Activated CD4-positive, alpha-beta T cell treated with anti-CD3 and anti-CD28 coated beads for 48 hours (primary cell): ENCODE measurements at places on chromosomes 7 and 10.

DNA sequence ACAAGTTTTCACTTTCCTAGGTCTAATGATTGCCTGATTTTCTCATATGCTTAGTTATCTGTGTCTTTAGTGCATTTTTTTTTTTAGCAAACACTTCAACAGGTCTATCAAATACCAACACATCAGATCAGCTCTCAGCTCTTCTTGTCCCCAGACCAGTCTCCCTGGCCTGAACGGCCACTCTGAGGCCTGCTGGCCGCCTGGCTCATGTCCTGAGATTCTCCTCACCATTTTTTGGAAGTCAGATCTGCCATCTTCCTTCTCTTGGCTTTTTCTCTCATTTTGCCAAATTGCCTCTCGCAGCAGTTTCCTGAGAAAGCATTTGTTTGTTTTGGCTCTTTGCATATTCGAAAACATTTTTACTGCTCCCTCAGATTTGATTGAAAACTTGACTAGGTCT, 29.3 kb downstream of the PPP2R2D start:
- DNase-seq, result no peak

DNA sequence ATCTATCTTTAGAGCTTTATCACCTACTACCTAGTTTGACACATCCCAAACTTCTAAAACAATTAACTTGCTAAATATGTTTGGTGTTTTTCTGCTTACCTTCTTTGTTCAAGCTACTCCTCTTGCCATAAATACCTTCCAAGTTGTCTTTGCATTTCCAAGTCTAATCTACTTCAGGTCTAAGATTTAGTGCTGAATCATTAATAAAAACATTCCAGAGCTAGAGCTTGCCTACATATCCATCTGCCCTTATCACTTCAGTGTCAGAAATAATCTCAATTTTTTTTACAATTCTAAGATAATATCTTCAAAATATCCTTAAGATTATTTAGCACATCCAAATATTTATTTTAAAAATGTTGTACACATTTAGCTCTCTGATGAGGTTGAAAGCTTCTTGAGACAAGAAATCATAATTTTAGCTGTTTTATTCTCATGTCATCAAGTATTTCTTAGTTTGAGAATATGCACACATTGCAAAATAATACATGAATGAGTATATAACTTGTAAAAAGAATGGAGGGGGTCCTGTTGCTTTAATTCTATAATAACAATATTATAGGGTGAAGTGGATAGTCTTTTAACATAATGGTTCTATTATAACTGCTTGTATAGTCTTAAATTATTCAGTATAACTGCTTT, 466.3 kb downstream of the SEMA3D start:
- DNase-seq, result no peak

DNA sequence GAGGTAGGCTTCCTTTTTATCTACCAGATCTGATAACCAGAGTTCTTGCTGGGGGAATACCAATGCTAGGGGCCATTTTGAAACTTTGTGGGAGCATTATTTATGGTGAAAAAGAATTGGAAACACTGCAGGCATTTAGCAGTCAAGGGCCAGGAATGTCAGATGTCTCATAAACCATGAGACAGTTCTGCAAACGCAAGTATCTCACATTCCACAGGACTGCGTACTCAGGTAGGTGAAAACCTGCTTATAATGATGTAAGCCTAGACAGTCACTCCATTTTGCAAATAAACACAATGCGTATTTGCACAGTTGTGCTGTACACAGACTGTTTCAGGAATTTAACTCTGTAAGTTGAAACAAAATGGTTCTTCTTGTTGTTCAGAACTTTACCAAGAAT, 33.9 kb downstream of the ECHDC3 start:
- no peak for DNase-seq

DNA sequence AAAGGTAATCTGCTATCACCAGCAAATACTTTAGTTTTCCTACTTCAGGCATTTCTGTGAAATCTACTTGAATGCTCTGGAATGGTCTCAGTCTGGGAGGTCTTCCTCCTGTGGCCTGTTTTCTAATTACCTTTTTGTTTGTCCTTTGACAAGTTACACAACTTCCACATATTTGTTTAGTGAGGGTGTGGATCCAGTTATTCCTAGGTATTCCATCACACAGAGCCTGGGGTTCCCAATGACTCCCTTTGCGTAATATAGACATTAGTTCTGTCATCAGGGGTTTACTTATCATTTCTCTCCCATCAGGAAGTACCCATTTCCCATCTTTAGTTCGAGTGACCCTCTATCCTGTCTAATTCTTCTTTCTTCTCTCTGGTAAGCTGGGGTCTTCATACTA, 28.1 kb upstream of the ELOVL3 start:
- no peak for DNase-seq

DNA sequence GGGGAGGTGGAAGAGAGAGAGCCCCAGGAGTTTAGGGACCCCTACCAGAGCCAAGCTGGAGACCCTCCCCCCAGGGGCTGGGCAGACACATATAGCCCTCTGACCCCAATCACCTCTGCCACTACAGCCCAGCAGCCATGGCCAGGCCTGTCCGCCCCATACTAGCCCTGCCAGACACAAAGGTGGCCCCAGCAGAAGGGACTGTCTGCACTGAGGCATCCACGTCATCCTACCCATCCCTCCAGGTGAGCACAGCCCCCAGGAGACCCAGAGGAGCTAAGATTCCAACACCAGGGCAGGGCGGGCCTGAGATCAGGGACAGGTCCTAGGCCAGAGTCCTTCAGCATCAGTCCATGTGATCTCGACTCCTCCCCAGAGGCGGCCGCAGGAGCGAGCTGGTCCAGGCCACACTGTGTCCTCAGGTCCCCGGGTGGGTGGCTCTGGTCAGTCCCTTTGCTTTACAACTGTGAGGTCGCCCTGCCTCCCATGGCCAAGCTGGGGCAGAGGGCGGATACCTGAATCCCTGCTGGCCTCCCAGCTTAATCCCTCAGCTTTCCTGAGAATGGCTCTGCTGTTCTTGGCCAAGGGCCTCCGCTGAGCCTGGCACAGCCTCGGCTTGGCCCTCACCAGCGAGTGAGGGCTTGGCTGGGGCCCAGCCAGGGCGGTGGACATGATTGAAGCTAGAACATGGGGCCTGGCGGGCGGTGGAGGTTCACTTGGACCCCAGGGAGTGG, 14.3 kb upstream of the ELN start:
- DNase-seq, result no peak

DNA sequence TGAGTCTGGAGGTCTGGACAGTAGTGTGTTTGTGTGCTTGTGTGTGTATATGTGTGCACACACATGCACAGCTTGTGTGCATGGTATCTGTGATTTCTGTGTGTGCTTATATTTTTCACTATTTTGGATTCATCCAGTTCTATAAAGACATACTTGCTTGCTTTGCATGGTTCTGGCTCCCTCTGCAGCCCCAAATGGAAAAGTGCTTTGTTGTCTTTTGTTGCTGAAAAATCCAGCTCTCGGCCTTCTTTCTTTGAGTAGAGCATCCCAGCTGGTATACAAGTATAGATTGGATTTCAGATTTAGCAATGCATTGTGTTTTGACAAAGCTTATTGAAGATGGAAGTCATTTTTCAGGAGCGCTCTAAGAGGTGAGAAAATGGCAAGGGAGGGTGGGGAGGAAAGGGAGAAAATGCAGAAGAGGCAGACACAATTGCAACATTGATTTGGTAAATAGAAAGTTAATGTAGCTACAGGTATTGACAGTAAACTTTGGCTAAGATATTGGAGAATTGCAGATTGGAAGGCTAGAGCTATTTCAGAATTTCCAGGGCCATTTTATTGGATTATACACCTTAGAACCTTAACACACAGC, 333.9 kb downstream of the AUTS2 start:
- no peak for DNase-seq

GRCh38 chr10:640673-641045, 48.8 kb downstream of the DIP2C start:
- no peak for DNase-seq

- DNase-seq, result no peak
Measured at GRCh38 chr7:96998333-96998732, 7.0 kb upstream of the DLX6 start.

DNA sequence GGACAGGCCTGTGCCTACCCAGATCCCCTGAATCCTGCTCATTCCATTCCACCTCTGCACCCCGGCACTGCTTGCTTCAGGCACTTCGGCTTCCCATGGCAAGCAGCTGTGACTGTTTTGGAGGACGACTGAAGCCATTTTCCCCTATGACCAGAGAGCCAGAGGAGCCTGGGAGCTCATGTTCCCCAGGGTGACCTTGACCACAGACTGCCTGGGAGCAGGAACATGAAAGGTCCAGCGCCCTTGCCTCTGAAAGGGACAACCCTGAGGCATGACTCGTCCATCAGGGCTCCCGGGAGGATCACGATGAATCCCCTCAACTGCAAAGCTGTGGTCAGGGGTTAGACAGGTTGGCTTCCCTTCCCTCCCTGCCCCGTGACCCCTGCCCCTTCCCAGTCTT, 16.7 kb upstream of the HMX3 start:
- no peak for DNase-seq

- no peak for DNase-seq
Measured at GRCh38 chr10:128468462-128468861, 342.2 kb upstream of the MKI67 start.

- no peak for DNase-seq
Measured at GRCh38 chr7:114302858-114303257, 111.8 kb upstream of the FOXP2 start.

DNA sequence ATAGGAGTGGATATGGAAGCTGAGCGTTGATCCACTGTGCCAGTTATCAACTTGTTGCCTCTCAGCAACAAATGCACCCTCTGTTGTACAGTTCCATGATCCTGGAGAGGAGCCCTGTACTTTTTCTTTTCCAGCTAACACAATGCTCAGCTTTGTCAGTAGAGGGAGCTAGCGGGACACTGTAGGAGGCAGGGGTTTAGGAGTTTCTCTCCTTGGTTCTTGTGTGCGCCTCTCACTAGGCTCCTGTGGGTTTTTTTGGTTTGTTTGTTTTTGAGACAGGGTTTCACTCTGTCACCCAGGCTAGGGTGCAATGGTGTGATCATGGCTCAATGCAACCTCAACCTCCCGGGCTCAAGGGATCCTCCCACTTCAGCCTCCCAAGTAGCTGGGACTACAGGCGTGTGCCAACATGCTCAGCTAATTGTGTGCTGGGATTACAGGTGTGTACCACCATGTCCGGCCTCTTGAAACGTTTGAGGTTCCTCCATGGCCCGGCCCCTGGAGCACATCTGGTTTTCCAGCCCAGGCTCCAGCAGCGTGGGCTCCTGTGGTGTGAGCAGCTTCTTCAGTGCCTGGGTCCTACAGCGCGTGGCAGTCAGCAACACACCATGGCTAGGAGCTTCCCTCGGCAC, 12.0 kb upstream of the MARVELD1 start:
- peak; percentile 59 for DNase-seq

DNA sequence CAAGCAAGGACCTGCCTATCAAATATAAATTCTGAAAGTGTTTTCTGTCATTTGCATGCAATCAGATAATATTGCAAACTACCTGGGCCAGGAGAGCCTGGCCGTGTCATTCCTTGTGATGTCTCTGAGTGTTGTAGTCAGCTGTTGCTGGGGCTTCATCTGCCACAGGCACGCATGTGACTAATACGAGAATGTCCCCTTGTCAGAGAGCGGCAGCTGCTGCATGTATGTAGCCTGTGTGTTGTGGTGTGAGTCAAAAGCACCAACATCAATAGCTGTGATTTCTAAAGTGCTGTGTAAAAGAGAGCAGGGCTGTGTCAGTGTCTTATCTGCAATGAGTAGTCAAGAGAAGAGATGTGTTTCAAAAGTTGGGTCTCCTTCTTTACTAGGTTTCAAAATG, 155.4 kb downstream of the POU6F2 start:
- DNase-seq, result no peak

- DNase-seq, result no peak
Measured at GRCh38 chr7:2953099-2953498, 90.6 kb downstream of the CARD11 start.

- DNase-seq, result no peak
Measured at GRCh38 chr10:112265745-112266144, 17.5 kb upstream of the TECTB start.

DNA sequence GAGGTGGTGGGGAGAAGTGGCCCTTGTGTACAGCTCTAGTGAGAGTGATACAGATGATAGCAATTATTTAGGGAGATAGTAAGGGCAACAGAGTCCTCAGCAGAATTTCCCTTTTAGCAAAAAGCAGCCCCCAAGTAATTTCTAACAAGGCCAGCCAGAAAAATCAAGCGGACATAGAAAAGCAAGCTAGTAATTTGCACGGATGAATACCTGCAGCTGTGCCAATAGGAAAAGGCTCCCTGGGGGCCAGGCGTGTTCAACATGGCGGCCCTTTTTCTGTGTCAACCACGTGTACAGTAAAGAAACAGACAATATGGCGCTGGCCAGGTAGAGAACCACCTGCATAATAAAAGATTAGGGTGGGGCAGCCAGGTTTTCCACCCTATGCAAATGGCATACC, 7.4 kb downstream of the MCM10 start:
- DNase-seq, result no peak

- no peak for DNase-seq
Measured at GRCh38 chr10:61965703-61966395, 64.3 kb downstream of the ARID5B start.

- no peak for DNase-seq
Measured at GRCh38 chr7:108224387-108224786, 94.2 kb upstream of the LAMB4 start.

GRCh38 chr7:122304996-122305421, 459 bp upstream of the FEZF1 start:
- no peak for DNase-seq

DNA sequence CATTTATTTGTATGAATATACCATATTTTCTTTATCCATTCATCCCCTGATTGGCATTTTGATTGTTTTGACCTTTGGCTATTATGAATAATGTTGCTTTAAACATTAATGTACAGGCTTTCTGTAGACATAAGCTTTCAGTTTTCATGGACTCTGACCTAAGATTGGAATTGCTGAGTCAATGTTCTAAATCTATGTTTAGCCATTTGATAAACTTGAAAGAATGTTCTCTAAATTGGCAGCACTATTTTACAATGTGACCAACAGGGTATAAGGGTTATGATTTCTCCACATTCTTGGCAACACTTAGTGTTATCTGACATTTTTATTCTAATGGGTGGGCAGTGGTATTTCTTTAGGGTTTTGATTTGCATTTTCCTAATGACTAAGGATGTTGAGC, 229.7 kb upstream of the ETV1 start:
- no peak for DNase-seq

- DNase-seq, result no peak
Measured at GRCh38 chr10:14731875-14732512, 42.7 kb downstream of the FAM107B start.

DNA sequence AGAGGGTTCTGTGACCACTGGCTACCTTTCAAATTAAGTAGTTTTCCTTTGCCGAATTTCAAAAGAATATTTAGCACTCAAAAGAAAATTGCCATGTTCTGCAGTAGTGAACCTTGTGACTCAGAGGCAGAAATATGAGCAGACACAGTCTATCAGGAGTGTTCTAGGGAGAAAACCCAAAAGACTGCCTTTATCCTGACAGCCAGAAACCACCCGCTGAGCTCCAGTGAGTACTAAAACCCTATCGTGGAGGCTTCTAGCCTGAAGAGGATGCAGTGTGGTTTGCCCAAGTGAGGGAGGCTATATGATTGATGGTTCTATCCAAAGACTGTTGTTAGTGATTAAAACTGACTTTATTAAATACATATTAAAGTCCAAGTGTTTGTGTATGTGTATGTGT, 21.9 kb downstream of the CHRM2 start:
- no peak for DNase-seq
